ENCODE measurements at places on chromosomes 5 and 9. TPM values are rescaled to one million over a fixed set of nuclear protein-coding genes. Genes with fewer than 3 reads are reported as not detected.

Gene PCDHB4
- total RNA-seq: not detected

DNA sequence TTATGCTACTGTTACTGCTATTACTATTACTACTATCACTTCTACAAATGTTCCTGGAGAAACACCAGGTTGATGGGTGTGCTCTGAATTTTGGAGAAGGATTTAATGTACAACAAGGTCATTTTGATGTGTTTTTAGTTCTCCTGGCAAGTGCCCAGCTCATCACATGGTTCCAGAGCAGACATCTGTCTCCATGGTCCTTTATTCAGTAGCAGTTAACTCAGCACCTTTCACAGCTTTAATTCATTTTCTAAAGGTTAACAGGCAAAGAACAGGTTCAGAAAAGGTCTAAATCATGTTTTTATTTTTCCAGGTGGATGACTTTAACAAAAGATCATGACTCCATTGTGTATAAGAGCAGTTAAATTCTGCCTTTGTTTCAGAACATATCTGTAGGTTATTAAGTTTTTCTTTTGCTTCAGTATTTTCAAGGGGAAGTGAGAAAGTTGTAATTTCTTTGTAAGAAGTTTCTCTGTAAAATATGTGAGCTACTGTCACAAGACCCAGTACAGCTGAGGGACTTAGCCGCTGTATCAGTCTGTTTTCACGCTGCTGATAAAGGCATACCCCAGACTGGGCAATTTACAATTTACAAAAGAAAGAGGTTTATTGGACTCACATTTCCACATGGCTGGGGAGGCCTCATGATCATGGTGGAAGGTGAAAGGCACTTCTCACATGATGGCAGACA, 41.9 kb downstream of the MTRR start:
- DNase-seq: no peak

- DNase-seq: no peak
Measured at GRCh38 chr9:136042541-136042940, 52.5 kb downstream of the NACC2 start.

DNA sequence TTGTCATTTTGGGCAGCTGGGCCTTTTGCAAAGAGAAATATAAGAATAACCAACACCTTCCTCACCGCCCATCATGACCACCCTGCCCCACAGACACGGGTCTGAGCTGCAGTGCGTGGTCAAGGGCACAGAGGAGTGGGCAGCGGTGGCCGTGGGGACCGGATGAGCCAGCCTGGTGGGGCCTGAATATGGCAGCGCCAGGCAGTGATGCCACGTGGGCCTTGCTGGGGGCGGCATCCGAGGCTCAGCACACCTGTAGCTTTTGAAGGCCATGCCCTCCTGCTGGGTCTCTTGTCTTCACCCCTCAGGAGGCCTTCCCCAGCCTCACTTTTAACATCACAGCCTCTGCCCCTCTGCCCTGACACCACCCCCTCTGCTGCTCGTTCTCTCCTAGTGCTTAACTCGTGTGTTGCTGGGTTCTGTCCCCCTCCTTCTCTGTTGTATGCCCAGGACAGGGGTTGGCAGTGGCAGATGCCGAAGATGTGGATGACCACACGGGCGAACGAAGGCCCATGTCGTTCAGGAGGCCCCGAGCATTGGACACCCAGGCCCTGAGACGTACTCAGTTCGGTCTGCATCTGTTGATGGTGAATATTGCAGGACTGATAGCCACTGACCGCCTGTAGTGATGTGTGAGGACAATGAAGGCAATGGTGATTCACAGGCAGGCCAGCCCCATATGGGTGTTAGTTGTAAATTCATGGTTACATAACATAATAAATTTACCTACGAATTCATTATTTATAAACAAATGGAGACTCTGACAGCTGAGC, 46.0 kb downstream of the AHRR start:
- no peak for DNase-seq

DNA sequence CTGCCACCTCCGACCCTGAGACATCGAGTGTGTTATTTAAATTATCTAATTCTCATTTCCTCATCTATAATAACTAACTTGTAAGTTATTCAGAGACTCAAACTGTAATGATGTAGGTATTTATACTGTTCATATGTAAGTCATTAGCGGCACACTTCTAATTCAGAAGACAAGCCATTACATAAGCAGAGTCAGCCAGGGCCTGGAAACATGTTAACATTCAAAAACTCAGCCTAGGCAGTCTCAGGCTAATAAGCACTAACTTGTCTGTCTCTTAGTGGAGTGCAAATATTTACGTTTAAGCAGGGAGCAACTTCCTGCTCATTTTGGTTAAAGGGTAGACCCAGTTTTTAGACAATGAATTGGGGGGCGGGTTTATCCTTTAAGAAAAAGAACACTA, 598.4 kb downstream of the ACTL7B start:
- DNase-seq: no peak

DNA sequence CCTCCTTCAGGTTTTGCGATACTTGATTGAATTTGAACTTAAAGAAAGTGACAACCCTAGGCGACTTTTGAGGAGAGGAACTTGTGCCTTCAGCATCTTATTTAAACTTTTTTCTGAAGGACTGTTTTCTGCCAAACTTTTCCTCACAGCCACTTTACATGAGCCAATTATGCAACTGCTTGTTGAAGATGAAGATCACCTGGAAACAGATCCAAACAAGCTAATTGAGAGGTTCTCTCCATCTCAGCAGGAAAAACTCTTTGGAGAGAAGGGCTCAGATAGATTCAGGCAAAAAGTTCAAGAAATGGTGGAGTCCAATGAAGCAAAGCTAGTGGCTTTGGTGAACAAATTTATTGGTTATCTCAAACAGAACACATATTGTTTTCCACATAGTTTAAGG, 40.6 kb downstream of the GAPVD1 start:
- no peak for DNase-seq
